ENCODE measurements at places on chromosomes 16 and 17.

- DNase-seq = no peak
These were observed 444 bp downstream of the HELZ start for GRCh38 chr17:67244431-67245072.

GRCh38 chr17:76626442-76626841 is 17.1 kb downstream of the ST6GALNAC1 start:
- no peak for DNase-seq

- DNase-seq = no peak
These were observed 1.1 kb upstream of the TRPV3 start for GRCh38 chr17:3558603-3559269.

GRCh38 chr17:1344521-1344920 is 55.5 kb downstream of the YWHAE start:
- DNase-seq = no peak

DNA sequence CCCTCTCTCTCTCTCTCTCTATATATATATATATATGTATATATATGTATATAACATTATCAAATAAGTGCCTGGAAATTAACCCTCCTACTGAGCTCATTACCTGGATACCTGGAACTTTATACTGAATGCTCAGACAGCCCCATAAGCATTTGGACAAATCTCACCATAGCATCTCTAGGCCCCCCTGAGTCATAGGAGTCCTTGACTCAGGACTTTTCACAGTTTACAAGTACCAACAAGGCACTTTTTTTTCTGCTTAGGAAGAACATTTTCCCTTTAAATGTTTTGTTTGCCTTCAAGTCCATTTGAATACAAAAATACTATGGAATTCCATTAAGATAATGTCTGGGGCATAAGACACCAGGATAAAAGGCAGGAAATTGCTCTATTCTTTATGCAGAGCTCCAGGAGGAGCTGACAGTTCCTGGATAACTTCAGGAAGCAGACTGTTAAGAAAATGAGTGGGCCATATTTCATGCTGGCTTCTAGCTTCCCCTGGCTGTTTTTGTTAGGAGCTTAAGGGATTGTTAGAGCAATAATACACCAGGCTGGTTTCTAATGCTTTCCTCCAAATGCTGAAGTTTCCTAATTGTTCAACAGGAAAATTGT is 171.7 kb upstream of the ASIC2 start:
- no peak for DNase-seq

- DNase-seq = no peak
These were observed 4.1 kb downstream of the IL4R start for GRCh38 chr16:27317738-27318391.

DNA sequence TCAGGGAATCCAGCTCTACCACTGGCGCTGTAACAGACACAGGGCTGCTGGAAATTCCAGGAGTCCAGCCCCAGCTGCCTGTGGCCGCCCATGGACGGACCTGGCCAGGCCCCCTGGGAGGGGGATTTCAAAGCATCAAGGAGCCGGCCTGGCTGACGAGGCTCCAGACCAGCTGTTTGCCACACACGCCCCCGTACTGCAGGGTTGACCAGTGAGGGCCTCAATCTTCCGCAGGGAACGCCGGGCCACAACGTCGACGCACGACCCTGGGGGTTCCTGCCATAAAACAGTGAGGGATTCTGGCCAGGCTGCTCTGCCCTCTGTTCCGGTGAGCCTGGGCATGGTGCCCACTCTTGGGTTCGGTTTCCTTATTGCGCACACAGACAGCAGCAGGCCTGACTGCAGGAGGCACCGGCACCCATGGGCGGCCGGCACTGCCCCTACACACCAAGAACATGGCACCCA is 3.7 kb downstream of the LMF1 start:
- DNase-seq = no peak

- DNase-seq = peak; percentile 55
These were observed 2.3 kb upstream of the MT2A start for GRCh38 chr16:56606071-56606475.

DNA sequence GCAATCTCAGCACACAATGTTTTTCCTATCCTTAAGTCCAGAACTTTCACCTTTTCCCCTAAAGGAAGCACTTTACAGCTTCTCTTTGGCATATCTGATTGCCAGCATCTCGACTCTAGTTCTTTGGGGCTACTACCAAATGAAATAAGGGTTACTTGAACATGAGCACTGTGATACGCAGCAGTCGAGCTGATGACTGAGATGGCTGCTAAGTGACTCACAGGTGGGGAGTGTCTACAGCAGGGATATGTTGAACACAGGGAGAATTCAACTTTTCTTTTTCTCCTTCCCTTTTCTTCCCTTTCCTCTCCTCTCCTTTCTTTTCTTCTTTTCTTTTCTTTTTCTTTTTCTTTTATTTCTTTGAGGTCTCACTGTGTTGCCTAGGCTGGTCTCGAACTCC is 334.8 kb downstream of the MAF start:
- no peak for DNase-seq

DNA sequence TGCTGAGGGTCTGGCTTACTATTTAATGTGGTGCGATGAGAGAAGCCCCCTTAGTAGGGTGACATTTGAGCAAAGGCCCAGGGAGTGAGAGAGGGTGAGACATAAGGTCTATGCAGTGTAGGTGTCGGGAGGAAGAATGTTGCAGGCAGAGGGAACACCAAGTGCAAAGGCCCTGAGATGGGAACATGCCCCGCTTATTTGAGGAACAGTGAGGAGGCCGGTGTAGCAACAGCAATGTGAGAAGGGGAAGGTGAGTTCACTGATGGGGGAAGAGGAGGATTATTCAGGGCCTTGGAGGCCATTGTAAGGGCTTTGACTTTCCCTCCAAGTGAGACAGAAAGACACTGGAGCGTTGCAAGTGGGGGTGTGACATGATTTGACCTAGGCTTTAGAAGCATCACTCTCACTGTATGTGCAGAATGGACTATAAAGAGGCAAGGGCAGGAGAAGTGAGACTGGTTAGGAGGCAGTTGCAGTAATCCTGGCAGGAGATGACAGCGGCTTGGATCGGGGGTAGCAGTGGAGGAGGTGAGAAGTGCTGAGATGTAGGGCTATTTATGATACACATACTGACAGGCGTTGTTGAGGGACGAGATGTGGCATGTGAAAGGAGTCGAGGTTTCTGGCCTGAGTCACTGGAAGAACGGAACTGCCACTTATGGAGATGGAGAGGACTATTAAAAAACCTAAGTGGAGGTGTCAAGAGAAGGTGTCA is 145.3 kb downstream of the SPECC1 start:
- DNase-seq = no peak

DNA sequence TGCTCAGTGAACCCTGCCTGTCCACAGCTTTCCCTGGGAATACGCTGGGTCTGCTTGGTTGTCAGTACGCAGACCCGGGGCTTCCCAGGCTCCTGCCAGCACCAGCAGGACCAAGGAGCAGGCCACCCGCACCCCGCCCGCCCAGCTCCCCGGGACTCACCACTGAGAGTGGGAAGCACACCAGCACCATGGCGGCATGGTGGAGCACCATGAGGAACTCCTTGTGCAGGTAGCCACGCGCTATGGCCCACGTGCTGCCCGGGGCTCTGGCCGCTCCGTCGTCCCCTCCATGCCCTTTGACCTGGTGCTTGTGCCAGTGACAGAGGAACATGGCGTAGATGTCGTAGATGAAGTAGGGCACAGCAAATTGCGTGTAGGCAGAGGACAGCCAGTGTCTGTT is 3.5 kb downstream of the C16orf92 start:
- no peak for DNase-seq

DNA sequence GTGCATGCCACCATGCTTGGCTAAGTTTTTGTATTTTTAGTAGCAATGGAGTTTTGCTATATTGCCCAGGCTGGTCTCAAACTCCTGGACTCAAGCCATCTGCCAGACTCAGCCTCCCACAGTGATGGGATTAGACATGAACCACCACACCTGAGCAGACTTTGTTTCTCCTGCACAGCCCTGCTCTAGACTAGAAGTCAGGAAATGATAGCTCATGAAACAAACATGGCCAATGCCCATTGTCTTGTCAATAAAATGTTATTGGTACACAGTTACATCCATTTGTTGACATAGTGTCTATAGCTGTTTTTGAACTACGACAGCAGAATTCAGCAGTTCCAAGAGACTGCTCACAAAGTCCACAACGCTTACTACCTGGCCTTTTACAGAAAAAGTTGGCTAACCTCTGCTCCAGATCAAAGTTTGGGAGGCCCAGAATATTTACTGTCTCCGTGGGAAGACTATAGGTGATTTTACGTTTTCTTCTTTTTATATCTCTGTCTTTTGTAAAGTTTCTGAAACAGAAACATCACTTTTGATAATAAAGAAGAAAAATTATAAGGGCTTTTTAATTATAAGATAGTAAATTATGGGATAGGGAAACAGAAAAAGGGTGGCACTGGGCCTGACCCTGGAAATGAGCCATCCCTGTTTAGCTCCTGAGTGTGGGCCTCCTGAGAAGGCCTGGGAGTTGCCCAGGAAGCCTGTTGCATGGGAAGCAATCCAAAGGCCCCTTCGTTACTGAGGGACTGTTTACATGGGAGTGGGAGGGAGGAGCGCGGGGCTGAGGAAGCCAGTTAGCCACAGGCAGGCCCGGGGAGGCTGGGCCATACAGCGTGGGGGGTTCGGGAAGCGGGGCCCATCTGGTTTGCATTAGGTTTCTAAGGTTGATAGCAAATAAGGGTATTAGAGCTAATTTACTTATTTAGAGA is 201.5 kb downstream of the IRF8 start:
- peak; percentile 15 for DNase-seq

DNA sequence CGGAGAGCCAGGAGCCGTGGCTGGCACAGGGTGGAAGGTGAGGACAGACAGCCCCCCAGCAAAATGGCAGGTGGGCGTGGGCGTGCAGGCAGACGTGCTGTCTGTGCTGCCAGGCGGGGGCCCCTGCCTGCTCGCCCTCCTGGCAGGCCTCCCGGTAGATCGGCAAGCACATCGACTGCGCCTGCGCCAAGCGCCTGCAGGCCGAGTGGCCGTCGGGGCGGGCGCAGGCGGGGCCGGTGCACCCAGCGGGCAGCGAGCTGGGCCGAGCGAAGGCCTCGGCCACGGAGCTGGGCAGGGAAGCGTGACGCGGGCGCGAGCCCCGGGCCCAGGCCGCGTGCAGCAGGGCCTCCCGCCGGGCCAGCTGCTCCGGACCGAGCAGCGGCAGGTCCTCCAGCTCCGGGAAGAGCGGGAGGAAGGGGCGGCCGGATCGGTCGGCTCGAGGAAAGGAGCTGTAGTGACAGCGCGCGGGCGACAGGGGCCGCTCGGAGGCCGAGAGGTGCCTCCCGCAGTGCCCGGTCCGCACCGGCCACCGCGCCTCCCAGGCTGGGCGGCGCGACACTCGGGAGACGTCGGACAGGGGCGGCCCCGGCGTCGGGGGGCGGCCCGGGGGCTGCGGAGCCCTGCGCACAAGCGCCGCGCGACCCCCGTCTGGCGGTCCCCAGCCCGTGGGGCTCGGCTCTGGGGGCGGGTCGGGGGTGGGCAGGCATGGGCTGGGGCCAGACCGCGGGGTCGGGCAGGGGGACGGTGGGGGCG is 16.9 kb downstream of the GRIN2C start:
- DNase-seq = peak; percentile 58

DNA sequence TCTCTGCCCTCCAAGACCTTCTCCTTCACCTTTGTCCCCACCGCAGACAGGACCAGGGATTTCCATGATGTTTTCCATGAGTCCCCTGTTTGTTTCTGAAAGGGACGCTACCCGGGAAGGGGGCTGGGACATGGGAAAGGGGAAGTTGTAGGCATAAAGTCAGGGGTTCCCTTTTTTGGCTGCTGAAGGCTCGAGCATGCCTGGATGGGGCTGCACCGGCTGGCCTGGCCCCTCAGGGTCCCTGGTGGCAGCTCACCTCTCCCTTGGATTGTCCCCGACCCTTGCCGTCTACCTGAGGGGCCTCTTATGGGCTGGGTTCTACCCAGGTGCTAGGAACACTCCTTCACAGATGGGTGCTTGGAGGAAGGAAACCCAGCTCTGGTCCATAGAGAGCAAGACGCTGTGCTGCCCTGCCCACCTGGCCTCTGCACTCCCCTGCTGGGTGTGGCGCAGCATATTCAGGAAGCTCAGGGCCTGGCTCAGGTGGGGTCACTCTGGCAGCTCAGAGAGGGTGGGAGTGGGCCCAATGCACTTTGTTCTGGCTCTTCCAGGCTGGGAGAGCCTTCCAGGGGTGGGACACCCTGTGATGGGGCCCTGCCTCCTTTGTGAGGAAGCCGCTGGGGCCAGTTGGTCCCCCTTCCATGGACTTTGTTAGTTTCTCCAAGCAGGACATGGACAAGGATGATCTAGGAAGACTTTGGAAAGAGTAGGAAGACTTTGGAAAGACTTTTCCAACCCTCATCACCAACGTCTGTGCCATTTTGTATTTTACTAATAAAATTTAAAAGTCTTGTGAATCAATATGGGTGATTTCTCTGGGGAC is 12.2 kb downstream of the CX3CL1 start:
- DNase-seq = no peak

DNA sequence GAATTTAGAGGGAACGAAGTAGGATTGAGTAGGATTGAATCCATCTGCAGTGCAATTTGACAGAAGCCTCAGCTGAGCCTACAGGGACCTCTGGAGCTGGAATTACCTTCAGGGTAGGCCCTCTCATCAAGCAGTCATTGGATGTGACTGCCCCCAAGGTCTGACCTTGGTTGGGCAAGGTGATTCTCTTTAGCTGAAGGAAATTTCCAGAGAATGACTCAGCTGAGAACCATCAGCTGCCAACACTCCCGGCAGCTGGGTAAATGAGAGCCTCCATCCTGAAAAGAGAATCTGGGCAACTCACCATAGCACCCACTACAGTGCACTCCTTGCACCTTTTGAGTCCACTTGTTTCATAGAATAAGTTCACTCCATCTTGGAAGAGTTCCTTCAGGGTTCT is 113.5 kb upstream of the MED13 start:
- DNase-seq = no peak

DNA sequence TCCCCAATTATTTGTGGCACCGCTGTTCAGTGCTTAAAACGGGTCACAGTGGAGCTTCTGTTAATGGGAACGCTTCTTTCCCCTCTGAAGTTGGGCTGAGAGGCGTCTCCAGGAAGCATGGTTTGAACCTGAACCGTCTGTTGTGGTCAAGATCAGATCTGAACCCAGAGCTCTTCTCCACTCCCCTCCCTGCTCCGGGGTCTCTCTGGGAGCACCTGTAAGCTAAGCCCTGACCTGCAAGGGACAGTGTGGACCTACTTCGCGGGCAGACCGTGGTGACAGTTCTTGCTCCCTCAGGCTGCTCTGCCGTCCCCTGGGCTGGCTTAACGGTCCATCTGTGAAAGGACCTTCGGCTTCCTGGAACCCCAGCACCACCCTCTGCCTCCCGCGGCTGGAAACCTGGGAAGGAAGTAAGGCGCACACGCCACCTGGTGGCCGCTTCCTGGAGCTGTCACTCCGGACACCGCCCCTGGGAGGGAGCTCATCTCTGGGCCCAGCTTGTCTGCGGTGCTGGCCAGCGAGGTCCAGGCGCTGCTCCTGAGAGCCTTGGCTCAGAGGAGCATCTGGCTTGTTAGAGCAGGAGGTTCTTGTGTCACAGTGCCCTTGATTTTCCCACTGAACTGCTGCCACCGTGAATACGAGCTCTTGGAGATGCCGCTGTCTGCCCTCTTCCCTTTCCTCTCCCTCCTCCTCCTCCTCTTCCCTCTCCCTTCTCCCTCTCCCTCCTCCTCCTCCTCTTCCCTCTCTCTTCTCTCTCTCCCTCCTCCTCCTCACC is 518.5 kb upstream of the EEF2KMT start:
- DNase-seq = peak; percentile 29
